ENCODE measurements at places on chromosomes 13 and 19. TPM values are rescaled to one million over a fixed set of nuclear protein-coding genes. Genes with fewer than 3 reads are reported as not detected.

DNA sequence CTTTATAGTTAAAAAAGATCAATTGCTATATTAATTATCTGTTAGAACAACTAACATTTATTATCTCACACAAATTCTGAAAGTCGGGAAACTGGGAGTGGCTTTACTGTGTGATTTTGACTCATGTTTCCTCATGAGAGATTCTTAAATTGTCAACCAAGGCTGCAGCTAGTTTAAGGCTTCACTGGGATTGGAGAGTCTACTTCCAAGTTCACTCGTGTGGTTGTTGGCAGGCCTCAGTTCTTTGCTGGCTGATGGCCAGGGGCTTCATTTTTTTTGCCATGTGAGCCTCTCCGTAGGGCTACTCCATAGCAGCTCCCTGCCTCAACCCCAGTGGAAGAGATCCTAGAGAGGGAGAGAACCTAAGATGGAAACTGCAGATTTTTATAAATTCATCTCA is 24.5 kb upstream of the LPAR6 start:
- H3K27ac ChIP-seq, result no peak overlapping the region
- H3K4me3 ChIP-seq, result no peak overlapping the region
- DNase-seq, result no peak
- H3K27me3 ChIP-seq, result no peaks in the 10 kb centered on the region
- peaks cover 25% of the 10 kb centered on the region for H3K4me1 ChIP-seq

DNA sequence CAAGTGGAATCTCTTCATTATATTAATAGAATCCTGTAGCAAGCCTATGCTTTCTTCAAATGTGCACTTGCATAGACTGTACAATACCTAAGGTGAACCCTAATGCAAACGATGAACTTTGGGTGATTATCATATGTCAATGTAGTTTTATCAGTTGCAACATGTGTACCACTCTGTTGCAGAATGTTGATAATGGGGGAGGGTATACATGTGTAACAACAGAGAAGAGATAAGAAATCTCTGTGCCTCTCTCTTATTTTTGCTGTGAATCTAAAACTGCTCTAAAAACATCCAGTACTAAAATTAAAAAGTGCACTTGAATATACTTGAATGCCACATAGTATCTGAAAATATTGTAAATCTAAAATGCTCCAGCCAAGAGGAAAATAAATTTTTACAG is 820.8 kb upstream of the MIR17HG start:
- H3K36me3 ChIP-seq, result no peaks in the 10 kb centered on the region
- H3K4me3 ChIP-seq, result no peak overlapping the region
- no peaks in the 10 kb centered on the region for H3K27me3 ChIP-seq
- no peak overlapping the region for H3K27ac ChIP-seq

DNA sequence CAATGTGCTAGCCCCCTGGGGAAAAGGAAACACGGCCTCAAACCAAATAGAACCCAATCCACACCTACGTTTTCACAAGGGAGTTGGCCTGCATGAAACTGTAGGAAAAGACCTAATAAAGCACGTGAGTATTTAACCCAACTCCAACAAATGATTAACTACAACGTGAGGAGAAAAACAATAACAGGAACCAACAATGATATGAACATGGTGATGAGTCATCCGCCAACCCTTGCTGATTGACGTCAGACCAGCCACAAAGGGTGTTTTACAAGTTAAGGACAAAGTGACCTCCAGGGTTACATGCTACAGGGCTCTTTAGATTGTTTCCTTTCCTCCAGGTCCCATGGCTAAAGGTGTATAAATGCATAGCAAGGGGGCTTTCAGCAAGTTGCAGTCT is 460.5 kb downstream of the COG6 start:
- H3K4me1 ChIP-seq, result peaks cover 13% of the 10 kb centered on the region
- H3K27ac ChIP-seq, result peak overlapping the region; percentile 88
- no peaks in the 10 kb centered on the region for H3K27me3 ChIP-seq
- peaks cover 2% of the 10 kb centered on the region for H3K36me3 ChIP-seq
- peak; percentile 66 for DNase-seq

DNA sequence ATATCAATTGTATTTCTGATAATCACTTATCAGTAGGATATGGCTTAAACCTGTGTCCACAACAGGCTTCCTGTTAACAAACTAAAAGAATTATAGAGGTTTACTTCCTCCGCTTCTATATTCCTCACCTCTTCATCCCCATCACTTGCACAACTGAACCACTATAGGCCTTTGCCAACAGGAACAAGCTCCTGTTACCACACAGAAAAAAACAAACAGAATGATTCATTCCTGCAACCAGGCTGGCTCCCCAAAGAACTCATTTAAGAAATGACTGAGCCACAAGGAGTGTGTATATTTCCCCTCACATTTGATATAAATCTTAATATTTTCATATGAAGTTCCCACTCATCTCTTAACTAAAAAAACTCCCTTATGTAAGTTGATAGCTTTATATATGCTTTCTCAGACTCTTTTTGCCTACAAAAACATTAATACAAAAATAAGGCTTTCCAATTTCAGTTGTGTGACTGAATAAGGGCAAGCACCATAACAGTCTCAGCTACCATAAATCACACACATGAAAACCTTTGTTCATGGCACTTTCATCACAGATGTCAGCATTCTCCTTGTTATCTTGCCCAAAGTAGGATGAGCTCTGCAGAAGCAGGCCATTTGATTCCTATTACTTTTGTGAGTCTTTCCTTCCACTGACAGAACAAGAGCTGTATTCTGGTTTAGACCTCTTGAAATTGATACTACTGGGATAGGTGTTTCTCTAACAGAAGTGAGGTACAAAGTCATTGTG is 366.8 kb downstream of the SLITRK1 start:
- DNase-seq, result no peak
- no peaks in the 10 kb centered on the region for H3K4me1 ChIP-seq

GRCh38 chr13:78603240-78603957 is at the start of gene POU4F1:
Gene POU4F1, minus strand, starts transcription at chr13:78603552. Its CDS starts 226 bp downstream, at chr13:78603326.
- H3K4me1 ChIP-seq, result peaks cover 44% of the 10 kb centered on the region
- H3K27ac ChIP-seq, result no peak within 1 kb of the TSS
- no peaks in the 10 kb centered on the region for H3K36me3 ChIP-seq
- H3K4me3 ChIP-seq, result peak within 1 kb of the TSS; percentile 67

DNA sequence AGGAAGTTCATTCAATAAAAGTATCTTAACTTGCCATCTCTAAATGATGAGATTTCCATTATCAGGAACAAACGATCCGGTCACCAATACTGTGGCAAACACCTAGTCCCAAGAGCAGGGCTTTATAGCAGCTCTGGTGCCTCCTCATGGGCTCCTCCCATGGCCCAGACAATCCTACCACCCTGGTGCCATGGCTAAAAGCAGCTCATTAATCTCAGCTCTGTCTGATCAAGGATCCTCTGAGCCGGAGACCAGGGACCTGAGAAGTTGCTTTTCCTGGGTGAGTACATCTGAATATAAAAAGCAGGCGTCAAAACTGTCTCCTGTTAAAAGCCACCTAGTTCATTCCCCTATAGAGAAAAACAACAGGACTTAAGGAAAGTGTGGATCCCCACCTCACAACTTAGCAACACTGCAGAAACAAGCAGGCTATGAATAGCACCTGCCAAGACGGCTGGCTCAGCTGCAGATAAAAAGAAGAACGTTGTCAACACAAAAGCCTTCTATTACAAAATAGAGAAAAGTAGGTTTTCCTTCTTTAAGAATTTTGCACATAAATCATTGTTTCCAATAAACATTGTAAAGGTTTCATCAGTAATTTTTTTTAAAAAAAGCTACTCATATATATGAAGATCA is 30.3 kb downstream of the TSHZ3 start:
- no peaks in the 10 kb centered on the region for H3K4me1 ChIP-seq
- no peak overlapping the region for H3K4me3 ChIP-seq
- no peaks in the 10 kb centered on the region for H3K36me3 ChIP-seq
- DNase-seq, result no peak
- H3K27ac ChIP-seq, result no peak overlapping the region
- peaks cover 3% of the 10 kb centered on the region for H3K27me3 ChIP-seq

DNA sequence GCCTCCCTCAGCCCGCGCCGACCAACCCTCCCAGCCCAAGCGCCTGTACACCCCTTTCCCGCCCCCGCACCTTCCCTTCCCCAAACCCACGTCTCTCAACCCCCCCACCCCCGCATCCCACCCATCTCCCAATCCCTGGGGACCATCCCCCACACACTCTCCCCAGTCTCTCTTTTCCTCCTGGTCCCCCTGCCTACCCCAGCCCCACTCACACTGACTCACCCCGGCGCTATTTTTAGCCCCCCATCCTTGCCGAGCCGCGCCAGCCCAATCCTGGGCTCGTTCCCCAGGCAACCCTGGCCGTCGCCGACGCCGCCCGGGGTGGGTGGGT is 11.7 kb downstream of the CIC start:
- no peaks in the 10 kb centered on the region for H3K27me3 ChIP-seq
- no peak overlapping the region for H3K27ac ChIP-seq
- no peak overlapping the region for H3K4me3 ChIP-seq

GRCh38 chr19:35882114-35882832 is 13.9 kb downstream of the APLP1 start:
- H3K4me3 ChIP-seq, result no peak overlapping the region
- peaks cover 2% of the 10 kb centered on the region for H3K4me1 ChIP-seq
- peaks cover 12% of the 10 kb centered on the region for H3K27me3 ChIP-seq
- peak; percentile 35 for DNase-seq

DNA sequence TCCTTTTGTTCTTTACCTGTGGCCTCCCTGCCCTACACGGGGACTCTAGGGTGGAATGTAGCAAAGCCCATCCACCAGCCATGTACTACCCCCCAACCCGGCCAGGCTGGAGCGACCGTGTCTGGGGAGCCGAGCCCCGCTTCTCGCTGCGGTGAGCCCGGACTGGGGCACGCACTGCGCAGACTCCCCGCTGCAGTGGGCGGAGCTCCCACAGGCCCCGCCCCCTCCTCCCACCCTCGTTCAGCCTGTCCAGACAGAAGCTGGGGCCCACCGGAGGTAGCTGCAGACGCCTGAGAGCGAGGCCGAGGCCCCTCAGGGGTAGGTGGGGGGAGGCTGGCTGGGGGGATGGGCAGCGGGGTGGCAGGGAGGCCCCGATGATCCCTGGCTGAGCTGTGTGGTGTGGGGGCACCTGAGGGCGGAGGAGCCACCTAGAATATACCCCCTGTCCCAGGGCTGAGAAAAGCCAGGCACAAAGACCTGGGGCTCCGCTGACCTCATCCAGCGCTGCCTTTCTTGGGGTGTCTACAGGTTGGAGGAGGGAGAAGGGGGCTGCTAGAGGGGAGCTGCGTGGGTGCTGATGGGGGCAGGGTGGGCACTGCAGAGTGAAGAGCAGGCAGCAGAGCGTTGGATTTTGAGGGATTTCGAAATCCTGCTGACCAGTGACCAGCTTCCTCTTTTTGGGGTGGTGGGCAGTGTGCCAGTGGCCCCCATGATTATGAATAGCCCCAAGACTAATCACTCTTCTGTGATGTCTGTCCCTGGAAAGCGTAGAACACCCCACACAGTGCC is 17.3 kb downstream of the PLD3 start:
- H3K36me3 ChIP-seq, result peaks cover 8% of the 10 kb centered on the region
- no peaks in the 10 kb centered on the region for H3K27me3 ChIP-seq
- peaks cover 13% of the 10 kb centered on the region for H3K4me1 ChIP-seq

Gene PEAK3
- not detected for total RNA-seq

Gene POMP
- total RNA-seq, result 132 TPM

Gene FFAR1
- total RNA-seq, result 0.35 TPM

All from activated CD4-positive, alpha-beta T cell treated with anti-CD3 and anti-CD28 coated beads for 36 hours (primary cell).